ENCODE measurements at places on chromosomes 1 and 21.

GRCh38 chr1:47996406-47997226 is 569 bp downstream of the TRABD2B start:
- H3K4me3 ChIP-seq = peak overlapping the region; percentile 68
- no peaks in the 10 kb centered on the region for H3K27me3 ChIP-seq
- no peaks in the 10 kb centered on the region for H3K36me3 ChIP-seq

- no peak for DNase-seq
- no peak overlapping the region for H3K4me3 ChIP-seq
- no peak overlapping the region for H3K27ac ChIP-seq
- H3K27me3 ChIP-seq = no peaks in the 10 kb centered on the region
- peaks cover 11% of the 10 kb centered on the region for H3K4me1 ChIP-seq
Measured at GRCh38 chr1:216688127-216688657, 35.0 kb downstream of the ESRRG start.

DNA sequence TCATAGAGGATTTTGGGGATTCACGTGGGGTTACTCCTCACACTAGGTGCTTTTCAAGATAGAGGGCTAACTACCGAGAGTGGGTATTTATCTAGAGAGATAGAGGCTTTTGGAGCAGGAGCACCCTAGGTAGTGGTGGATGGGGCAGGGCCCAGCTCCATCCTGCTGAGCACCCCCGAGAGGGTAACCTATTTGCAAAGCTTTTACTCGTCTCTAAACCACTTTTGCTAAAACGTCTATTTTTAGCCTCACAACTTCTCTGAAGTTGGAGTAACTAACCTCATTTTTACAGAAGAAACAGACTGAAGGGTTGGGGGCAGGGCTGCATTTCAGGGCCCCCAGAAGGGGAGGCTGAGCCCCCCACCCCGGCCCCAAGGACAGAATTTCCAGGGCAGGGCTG is 12.3 kb upstream of the PIK3CD start:
- no peak overlapping the region for H3K27ac ChIP-seq
- no peaks in the 10 kb centered on the region for H3K4me1 ChIP-seq
- H3K4me3 ChIP-seq = no peak overlapping the region
- H3K36me3 ChIP-seq = no peaks in the 10 kb centered on the region

DNA sequence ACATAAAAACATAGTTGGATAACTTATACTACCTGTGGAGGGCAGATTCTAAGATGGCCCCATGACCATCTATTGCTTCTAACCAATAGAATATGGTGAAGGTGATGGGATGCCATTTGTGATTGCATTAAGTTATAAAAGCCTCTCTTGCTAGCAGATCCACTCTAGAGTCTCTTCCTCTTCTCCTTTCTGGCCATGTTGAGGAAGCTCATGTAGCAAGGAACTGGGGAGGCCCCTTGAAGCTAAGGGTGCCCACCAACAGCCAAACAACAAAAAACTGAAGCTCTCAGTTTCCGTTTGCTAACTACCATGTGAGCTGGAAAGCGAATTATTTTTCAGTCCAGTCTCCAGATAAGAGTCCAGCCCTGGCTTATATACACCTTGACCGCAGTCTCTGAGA is 16.0 kb upstream of the AGO1 start:
- H3K36me3 ChIP-seq = no peaks in the 10 kb centered on the region
- DNase-seq = no peak
- no peak overlapping the region for H3K4me3 ChIP-seq

GRCh38 chr1:188006354-188006753 is 1177.6 kb downstream of the PLA2G4A start:
- no peak overlapping the region for H3K27ac ChIP-seq
- no peaks in the 10 kb centered on the region for H3K27me3 ChIP-seq
- H3K4me1 ChIP-seq = no peaks in the 10 kb centered on the region

DNA sequence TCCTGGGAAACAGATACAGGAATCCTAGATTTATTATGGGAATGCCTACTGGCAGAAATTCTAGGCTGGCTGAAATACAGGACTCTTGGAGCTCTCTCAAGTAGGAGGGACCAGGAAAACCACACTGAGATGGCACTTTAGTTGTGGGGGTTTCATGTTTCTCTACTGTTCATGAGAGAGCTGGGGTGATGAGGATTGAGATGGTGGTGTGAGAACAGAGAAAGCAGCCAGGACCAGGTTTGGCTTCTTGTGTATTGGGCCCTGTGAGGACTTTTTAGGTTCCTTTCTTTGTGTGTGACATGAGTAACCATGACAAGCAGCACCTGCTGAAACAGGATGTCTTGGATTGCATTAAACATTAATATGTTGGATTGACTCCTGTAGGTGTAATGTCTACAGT is 4.9 kb downstream of the ARID1A start:
- no peak overlapping the region for H3K4me3 ChIP-seq
- DNase-seq = no peak
- H3K4me1 ChIP-seq = peaks cover 67% of the 10 kb centered on the region
- no peaks in the 10 kb centered on the region for H3K36me3 ChIP-seq
- H3K27ac ChIP-seq = no peak overlapping the region

DNA sequence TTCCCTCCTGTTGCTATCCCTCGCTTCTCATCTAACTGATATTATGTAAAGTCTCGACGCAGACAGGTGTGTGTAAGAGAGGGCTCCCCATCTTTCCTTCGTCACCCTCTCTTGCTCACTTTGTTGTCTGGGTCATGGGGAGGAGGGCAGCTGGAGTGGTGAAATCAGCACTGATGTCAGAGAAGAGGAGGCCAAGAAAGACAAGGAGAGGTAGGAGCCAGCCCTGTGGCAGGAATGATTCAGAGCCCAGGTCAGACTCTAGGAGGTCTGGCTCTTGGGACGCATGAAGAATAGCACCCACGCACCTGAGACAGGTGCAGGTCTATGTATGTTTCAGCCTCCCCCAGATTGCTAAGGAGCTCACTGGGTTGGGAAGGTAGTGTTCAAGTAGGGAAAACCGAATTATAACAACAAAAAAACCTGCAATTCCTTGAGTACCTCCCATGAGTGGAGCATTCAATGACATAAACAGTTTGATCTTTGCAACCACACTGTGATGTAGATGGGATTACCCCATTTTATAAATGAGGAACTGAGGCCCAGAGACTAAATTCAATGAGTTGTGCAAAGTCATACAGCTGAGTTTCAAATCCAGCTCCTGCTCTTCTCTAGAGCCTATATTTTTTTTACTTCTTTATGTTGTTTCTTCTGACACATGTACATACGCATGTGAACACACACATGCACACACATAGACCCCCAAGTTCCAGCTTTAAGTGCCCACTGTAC is 10.4 kb downstream of the NUAK2 start:
- no peaks in the 10 kb centered on the region for H3K27me3 ChIP-seq
- no peak overlapping the region for H3K4me3 ChIP-seq
- peaks cover 5% of the 10 kb centered on the region for H3K36me3 ChIP-seq
- peaks cover 47% of the 10 kb centered on the region for H3K4me1 ChIP-seq

- DNase-seq = no peak
- H3K4me1 ChIP-seq = peaks cover 52% of the 10 kb centered on the region
- peak overlapping the region; percentile 38 for H3K27ac ChIP-seq
- no peaks in the 10 kb centered on the region for H3K27me3 ChIP-seq
- H3K4me3 ChIP-seq = no peak overlapping the region
Measured at GRCh38 chr1:182087719-182088350, 26.3 kb upstream of the ZNF648 start.

- H3K27me3 ChIP-seq = no peaks in the 10 kb centered on the region
- DNase-seq = no peak
Measured at GRCh38 chr1:231192620-231193163, 30.8 kb downstream of the TRIM67 start.

DNA sequence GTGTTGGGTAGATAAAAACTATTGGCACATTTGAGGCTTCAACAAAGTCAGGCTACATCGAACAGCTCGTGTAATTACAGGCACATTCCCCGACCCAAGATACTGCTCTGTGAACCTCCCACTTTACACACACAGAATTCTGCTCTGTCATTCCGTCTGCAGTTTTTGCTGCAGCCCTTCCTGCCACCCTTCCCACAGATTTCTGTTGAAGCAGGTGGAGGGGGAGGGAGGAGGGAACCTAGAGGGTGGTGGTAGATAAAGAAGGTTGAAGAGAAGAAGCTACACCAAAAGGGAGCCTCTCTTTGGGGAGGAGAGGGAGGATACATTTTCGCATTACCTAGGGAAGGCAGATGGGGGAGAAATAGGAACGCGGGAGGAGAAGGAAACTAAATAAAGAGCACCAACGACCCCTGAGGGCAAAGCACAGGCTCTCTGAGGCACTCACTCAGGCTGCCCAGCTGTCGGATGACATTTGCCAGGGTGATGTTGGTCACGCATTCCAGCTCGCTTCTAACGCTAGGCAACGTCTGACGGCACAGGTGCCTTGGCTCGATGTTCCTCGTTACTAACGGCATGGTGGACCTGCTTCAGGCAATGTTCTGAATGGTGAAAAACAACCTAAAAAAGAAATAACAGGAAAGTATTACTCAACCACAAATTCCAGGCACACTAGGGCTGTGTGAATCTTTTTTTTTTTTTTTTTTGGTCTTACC is 36.0 kb downstream of the GPR3 start:
- H3K27ac ChIP-seq = peak overlapping the region; percentile 25
- H3K4me1 ChIP-seq = no peaks in the 10 kb centered on the region
- H3K4me3 ChIP-seq = no peak overlapping the region
- H3K27me3 ChIP-seq = no peaks in the 10 kb centered on the region
- H3K36me3 ChIP-seq = no peaks in the 10 kb centered on the region

DNA sequence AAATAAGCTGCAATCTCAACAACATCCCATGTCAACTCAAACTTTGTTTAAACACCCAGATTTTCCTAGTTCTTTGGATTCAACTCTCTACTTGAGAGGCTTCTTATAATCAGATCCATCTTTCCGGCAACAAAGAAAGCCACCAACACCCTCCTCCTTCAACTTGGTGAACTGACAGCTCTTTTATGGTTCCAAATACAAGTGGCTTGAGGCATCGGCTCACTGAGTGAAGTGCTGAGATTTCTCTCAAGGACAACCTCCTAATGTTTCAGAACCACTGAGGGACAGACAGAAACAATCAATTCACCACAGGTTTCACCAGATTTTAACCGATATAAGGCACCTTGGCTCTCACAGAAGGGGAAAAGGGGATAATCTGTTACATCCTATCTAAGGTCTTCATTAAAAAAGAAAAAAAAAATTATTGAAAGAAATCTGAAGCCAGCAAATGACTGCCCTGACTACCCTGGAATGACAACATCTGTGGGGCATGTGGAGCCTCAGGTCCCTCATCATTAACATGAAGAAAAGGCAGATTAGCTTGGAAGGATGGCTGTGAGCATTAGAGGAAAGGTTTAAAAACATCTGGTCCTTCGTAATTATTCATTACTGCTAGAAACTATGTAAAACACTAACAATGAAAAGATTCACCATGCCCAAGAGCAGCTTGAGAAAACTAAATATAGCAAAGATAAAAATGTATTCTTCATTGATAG is 50.9 kb downstream of the PTPN14 start:
- DNase-seq = no peak
- peaks cover 77% of the 10 kb centered on the region for H3K4me1 ChIP-seq
- H3K27me3 ChIP-seq = no peaks in the 10 kb centered on the region
- no peak overlapping the region for H3K4me3 ChIP-seq

- H3K27ac ChIP-seq = no peak overlapping the region
- no peak for DNase-seq
- H3K4me1 ChIP-seq = no peaks in the 10 kb centered on the region
- no peak overlapping the region for H3K4me3 ChIP-seq
- H3K36me3 ChIP-seq = no peaks in the 10 kb centered on the region
- H3K27me3 ChIP-seq = no peaks in the 10 kb centered on the region
Measured at GRCh38 chr1:71166178-71167173, 85.6 kb upstream of the ZRANB2 start.

GRCh38 chr1:9613625-9614299 is 25.1 kb downstream of the TMEM201 start:
- H3K27me3 ChIP-seq = no peaks in the 10 kb centered on the region
- no peak overlapping the region for H3K4me3 ChIP-seq
- no peaks in the 10 kb centered on the region for H3K4me1 ChIP-seq
- no peak for DNase-seq
- H3K36me3 ChIP-seq = no peaks in the 10 kb centered on the region

GRCh38 chr1:193754732-193755427 is 568.5 kb upstream of the B3GALT2 start:
- no peaks in the 10 kb centered on the region for H3K4me1 ChIP-seq
- H3K27me3 ChIP-seq = no peaks in the 10 kb centered on the region
- no peak for DNase-seq
- no peak overlapping the region for H3K27ac ChIP-seq

DNA sequence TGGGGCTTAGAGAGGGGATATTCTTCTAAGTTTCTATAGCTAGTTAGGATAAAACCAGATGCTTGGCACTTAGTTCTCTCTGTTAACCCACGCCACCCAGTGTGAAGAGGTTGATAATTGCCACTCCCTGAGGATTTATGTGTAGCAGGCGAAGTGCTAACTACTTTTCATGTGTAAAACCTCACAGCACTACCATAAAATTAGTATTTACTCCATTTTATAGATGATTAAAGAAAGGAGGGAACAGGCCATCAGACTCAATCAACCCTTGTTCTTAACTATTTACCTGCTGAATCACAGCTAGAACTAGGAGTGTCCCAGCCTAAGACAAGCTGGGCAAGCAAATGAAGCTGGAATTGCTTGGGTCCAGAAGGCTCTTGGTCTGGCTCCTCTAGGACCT is 8.9 kb downstream of the LIN28A start:
- H3K4me3 ChIP-seq = no peak overlapping the region
- no peaks in the 10 kb centered on the region for H3K36me3 ChIP-seq
- H3K27ac ChIP-seq = peak overlapping the region; percentile 88
- peaks cover 39% of the 10 kb centered on the region for H3K4me1 ChIP-seq
- no peak for DNase-seq

GRCh38 chr1:155383406-155383805 is 62.7 kb downstream of the RUSC1 start:
- H3K4me1 ChIP-seq = no peaks in the 10 kb centered on the region
- H3K4me3 ChIP-seq = no peak overlapping the region
- H3K27me3 ChIP-seq = no peaks in the 10 kb centered on the region
- no peak for DNase-seq
- no peaks in the 10 kb centered on the region for H3K36me3 ChIP-seq

DNA sequence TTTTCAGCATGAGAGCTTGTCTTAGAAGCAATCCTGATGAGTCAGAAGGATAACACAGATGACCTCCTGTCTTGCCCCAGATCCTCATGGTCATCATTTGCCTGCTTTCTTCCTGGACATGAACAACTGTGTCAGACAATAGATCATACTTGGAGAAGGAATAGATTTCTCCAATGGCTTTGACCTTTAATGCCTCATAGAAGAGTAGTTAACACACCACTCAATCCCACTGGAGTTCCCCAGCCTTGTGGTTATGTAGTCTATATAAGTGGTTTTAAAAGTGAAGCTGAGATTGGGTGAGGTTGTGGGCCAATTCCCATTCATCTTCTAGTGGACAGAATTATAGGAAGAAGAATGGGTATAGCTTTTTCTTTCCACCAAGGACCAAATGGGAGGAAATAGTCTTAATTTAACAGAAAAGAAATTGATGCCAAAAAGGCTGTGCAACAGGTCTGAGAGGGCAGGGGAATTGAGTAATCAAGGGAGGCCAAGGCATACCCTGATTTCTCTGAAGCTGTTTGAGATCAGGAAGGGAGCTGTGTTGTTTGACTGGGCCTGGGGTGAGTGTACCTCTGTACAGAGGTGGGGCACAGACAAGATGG is 14.4 kb downstream of the PRCC start:
- no peaks in the 10 kb centered on the region for H3K27me3 ChIP-seq
- H3K27ac ChIP-seq = no peak overlapping the region
- no peaks in the 10 kb centered on the region for H3K4me1 ChIP-seq
- peaks cover 1% of the 10 kb centered on the region for H3K36me3 ChIP-seq
- DNase-seq = no peak
- no peak overlapping the region for H3K4me3 ChIP-seq

GRCh38 chr1:230222678-230223077 is 155.6 kb downstream of the GALNT2 start:
- H3K4me3 ChIP-seq = no peak overlapping the region
- H3K27ac ChIP-seq = no peak overlapping the region
- no peak for DNase-seq
- no peaks in the 10 kb centered on the region for H3K27me3 ChIP-seq
- H3K36me3 ChIP-seq = no peaks in the 10 kb centered on the region
